ENCODE measurements at places on chromosomes 5 and 9.

- no peak for DNase-seq
Measured at GRCh38 chr5:142827934-142828576, 57.9 kb downstream of the ARHGAP26 start.

DNA sequence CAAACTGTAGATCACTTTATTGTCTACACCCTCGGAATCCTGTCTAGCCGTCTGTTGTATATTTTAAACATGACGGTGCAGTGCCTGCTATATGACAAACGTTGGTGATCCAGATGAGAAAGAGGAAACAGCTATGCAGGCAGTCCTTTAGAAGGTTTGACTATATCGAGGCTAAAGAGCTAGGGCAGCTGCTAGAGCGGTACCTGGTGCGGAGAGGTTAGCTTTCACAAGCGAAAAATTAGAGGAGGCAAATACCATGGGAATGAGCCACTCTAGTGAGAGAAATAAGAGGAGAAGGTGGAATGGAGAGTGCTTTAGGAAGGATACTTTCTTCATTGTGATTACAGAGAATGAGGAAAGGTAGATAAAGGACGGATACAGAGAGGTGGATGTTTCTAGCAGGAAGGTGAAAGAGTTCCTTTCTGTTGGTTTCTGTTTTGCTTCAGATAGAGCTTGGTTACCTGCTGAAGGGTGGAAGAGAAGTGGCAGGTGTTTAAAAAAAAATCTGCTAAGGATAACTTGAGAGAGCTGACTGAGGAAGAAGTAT is 959 bp upstream of the FBXL17 start:
- DNase-seq = no peak

GRCh38 chr9:33437898-33438297 is 9.5 kb downstream of the AQP3 start:
- no peak for DNase-seq

GRCh38 chr5:74243634-74244033 is 396.9 kb downstream of the ENC1 start:
- no peak for DNase-seq

- peak; percentile 82 for DNase-seq
Measured at GRCh38 chr9:130343445-130343918, 77.9 kb downstream of the HMCN2 start.

GRCh38 chr5:5751987-5752386 is 329.5 kb downstream of the ICE1 start:
- DNase-seq = no peak

GRCh38 chr5:135308752-135309151 is 90.3 kb downstream of the MACROH2A1 start:
- DNase-seq = no peak

- no peak for DNase-seq
Measured at GRCh38 chr5:169429044-169429443, 128.1 kb upstream of the SLIT3 start.

DNA sequence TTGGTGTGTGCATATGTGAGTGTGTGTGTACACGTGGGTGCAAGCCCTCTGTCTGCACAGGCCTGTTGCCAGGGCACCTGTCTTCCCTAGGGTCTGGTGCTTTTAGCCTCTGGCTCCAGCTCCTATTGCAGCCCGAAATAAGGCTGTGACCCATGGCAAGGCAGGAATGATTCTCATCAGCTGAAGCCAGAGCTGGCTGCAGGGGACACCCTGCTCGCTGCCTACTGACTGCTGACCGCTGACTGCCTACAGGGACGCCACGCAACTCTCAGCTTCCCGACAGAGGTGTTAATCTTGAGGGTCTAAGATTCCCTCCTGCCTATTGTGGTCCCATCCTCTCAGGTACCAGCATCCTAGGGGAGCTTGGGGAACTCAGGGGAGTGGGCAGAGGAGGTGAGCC is at the start of gene MYOZ3:
MYOZ3 (plus strand) TSS at position 166 of the 400 bp plus-strand sequence. CDS start 1,691 bp downstream, outside the sequence.
- no peak for DNase-seq

- DNase-seq = peak; percentile 20
Measured at GRCh38 chr5:155049569-155050383, 36.2 kb downstream of the KIF4B start.

- DNase-seq = no peak
Measured at GRCh38 chr9:124139001-124139400, 118.7 kb upstream of the NEK6 start.

DNA sequence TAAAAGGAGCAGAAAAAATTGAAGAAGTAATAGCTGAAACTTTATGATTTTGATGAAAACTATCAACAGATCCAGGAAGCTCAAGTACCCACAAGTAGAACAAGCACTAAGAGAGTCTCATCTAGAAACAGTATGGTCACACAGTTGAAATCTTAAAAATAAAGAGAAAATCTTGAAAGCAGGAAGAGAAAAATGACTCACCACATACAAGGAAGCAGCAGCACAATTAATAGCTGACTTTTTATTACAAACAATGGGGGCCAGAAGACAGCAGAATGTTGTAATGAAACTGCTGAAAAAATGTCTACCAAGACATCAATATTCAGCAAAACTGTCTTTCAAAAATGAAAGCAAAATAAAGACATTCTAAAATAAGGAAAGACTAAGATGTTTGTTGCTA is 1108.3 kb upstream of the DMAC1 start:
- DNase-seq = no peak

- no peak for DNase-seq
Measured at GRCh38 chr5:83360573-83360972, 111.0 kb upstream of the VCAN start.

DNA sequence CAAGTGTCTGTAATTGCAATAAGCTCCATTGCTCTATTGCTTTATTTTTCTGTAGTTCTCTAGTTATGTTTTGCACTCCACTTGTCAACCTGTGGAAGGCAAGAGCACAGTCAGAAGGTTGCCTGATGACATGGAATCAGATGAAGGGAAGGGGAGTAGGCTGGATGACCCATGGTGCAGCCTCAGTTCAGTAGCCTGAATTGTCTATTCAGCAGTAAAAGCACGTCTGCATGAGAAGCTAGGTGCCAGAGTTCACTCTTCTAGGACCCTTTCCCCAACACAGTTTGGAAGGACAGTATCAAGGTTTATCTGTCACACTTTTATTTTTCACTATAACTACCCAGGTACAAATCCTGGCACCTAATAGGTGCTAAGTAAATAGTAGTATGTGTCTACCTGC is 39.3 kb downstream of the SLC44A1 start:
- no peak for DNase-seq

DNA sequence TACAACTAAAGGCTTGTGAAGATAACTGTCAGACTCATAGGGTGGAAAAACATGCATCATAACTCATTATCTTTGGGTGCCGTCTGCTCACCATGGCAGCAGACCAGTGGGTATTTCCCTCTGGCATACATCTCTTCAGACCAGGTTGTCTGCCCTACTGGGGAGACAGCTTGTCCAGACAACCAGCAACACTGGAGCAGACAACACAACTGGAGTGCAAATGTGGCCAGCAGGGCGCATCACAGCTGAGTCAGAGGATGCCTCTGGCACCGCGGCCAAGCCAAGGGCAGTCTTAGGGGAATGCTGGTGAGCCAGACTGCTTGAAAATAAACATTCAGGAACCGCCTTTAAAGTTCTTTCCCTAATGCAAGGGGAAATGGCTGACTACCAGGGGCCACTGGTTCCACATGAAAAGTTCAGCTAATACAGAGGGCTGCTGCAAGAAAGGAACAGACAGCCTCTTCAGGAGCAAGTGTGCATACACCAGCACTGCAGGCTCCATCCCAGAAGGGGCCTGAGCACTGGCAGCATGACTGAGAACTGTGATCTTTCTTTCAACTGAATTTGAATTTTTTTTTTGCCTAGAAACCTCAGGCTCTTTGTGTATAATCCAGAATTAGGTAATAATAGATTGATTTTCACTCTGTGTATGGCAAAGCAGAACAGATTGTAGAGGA is 77.3 kb downstream of the MAMDC2 start:
- DNase-seq = no peak

DNA sequence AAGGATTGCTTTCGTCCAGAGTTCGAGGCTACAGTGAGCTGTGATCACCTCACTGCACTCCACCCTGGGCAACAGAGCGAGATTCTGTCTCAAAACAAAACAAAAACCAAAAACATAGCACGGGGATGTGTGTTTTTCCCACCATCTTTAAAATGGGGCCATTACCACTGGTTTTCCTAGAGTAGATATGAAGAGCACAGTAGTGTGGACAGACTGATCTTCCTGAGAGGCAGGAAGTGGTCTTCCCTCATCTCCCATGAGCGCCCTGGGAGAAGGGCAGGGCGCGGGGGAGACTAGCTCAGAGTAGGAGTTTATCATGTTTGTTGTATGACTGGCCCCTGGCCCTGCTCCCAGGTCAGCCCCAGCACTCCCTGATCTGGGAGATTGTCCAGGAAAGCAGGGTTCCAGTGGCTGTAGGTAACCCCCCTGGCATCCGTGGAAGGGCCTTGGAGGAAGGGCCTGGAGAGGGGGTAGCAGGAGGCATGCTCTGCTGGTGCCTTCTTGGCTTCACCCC is 2.3 kb downstream of the SUSD3 start:
- DNase-seq = no peak

DNA sequence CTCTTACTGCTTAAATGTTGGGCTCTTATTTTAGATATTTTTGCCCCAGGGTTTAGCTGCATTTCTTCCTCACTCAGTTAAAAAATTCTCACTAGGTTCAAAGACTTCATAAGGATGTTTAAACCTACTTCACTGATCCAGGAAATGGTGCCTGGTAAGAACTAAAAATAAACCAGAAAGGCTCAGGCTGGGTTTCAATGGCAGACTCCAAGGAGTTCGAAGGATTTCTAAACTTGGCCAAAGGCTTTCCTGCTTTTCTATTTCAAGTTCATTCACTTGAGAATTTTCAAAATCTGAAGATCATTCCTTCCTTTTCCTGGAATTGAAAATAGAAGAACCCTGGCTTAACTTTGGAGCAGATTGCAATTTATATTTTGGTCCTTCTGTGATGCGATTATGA is 193.0 kb upstream of the MAP1B start:
- DNase-seq = no peak

- DNase-seq = no peak
Measured at GRCh38 chr9:2281803-2282185, 266.6 kb downstream of the SMARCA2 start.

- no peak for DNase-seq
Measured at GRCh38 chr9:89731262-89732182, 126.7 kb downstream of the GADD45G start.

DNA sequence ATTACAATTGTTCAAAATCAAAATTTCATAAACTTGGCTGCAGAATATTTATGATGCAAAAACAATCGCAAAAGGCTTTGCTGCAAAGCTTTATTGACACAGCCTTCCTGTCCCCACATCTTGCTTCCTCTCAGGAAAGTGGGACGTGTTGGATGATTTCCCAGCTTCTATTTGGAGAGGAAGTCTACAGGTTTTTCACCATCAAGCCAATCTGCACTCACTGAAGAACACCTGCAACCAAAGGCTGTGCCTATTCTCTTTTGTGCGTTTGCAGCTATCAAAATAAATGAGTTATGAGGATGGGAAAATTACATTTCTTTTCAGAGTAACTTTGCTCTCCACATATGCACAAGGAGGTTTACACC is 214.4 kb downstream of the PLK2 start:
- DNase-seq = no peak

GRCh38 chr5:67358186-67358585 is 161.6 kb upstream of the CD180 start:
- no peak for DNase-seq

Measured in nephron progenitor cell (in vitro differentiated cells).